A172 (cell line): ENCODE measurements at places on chromosomes 3 and 15.
A peak's percentile ranks its signal among the peaks of the same experiment; 100 is the strongest.

GRCh38 chr3:194458131-194458530 lies 28.7 kb downstream of the ATP13A3 start:
- no peak for DNase-seq

GRCh38 chr3:159693226-159693625 lies 295.4 kb upstream of the IL12A start:
- DNase-seq, result no peak

DNA sequence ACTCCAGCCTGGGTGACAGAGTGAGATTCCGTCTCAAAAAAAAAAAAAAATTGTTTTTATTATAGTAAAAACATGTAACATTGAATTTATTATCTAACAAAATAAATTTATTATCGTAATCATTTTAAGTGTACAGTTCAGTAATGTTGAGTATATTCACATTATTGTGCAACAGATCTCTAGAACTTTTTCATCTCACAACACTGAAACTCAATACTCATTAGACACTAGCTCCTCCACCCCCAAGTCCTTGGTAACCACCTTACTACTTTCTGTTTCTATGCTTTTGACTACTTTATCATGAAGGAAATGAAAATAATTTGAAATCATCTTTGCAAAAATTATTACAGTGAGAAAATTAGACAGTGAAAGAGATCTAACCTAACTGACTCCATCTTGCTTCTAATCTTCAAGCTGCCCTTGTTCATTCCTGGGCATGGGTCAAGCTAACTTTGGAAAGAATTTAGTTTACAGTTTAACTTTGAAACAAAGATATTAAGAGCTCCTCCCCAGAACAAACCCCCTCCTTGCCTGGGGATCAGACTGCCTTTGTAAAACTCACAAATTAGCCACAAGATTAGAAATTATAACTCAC lies 15.0 kb upstream of the FYCO1 start:
- DNase-seq, result no peak

DNA sequence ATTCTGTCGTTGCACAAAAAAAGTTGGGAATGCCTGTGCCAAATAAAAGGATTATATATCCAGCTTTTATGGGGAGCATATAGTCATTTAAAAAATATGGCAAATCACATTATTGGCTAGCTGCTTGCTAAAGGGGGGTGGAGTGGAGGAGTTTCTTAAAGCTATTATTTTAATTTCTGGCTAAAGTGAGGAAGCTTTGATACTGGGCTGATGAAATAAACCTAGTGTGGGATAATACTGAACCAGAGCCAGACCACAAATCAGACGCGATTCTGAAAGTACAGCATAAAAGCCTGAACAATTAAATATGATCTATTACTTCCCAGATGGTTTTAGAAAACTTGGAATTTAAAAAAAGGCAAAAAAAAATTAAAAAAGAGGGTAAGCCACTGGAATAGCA lies 14.4 kb downstream of the POLR2M start:
- DNase-seq, result no peak

- no peak for DNase-seq
Measured at GRCh38 chr15:73914145-73914544, 12.1 kb upstream of the LOXL1 start.

GRCh38 chr3:147377412-147378367 lies 28.7 kb downstream of the ZIC4 start:
- no peak for DNase-seq

DNA sequence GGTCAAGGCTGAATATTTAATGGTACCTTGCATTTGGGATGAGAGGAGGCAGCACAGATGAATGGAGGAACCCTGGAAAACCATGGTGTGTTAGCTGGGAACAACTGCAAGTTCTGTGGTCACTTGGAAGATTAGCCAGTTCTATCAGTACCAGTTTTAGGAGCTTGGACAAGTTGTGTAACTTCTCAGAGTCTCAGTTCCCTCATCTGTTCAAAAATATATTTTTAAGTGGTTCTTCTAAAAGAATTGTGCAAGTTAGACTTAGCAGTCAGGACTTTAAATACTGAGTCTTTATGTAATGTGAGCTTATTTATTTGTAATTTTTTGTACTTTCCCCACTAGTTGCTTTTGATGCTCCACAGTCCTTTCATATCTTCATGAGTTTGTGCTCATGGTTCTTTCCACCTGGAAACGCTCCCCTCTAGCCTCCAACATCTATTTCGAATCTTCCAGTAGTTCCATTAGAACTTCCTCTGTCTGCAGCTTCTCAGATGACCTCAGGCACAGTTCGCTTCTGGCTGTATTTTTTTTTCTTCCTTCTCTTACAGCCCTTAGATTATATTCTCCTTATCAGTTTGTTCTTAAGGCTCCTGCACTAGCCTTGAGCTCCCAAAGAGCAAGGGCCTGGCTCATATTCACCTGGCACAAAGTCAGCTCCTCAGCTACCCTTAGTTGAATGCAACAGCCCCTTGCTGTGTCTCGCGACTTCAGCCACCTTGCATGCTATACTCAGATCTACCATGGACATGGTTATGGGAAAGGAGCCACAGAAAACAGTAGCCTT lies 27.1 kb downstream of the ITPR1 start:
- DNase-seq, result no peak

GRCh38 chr15:58139989-58140522 lies 1.9 kb downstream of the AQP9 start:
- no peak for DNase-seq

GRCh38 chr15:79004336-79004735 lies 59.5 kb upstream of the CTSH start:
- DNase-seq, result peak; percentile 91

GRCh38 chr15:49852756-49853155 lies 231.9 kb downstream of the DTWD1 start:
- no peak for DNase-seq

- DNase-seq, result peak; percentile 52
Measured at GRCh38 chr3:61981060-61981459, 392.3 kb downstream of the FEZF2 start.

DNA sequence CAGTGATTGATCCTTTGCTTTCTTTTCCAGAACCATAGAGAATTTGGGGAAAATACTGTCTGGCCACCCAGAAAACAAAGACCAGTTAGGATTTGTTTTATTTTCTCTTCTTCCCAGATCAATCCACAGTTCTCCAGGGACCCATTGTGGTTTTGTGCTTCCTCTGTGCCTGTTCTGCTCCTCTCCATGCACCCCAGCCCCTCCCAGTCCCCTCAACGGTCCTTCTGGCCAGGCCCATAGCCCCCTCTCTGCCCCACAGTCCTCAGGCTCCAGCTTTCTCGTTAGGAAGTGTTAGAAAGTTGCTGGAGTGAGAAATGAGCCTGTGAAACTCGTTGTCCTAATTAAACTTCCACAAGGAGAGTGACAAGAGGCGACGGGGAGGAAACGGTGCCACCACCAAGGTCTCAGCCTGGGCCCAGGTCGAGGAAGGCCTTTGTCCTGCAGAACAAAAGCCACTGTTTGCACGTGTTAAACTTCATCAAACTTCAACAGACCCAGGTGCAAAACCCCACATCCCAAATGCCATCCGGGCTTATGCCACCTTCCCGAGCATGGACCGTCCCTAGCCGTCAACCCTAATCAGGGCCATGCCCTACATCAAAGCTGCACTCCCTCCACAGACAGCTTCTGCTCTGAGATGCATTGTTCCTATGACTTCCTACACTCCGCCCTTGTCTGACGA lies 18.7 kb upstream of the ALDH1A3 start:
- no peak for DNase-seq

GRCh38 chr3:53673722-53674350 lies 172.4 kb downstream of the CHDH start:
- DNase-seq, result no peak

- DNase-seq, result no peak
Measured at GRCh38 chr3:98699132-98699531, 64.0 kb upstream of the ST3GAL6 start.

DNA sequence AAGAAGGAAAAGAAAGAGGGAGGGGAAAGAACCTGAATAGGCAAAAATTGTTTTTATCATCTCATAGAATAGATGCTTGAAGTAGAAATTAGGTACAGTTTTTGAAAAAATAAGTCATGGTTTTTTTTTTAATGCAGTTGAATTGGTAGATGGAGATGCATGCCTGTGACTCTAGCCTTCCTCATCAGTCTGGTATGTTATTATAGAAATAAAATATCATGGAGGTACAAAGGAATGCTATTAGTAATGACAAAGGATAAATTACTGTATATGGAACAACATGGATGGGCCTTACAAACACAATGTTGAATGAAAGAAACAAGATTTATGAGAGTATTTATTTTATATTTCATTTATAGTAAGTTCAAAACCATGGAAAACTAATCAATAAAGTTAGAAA lies 162.4 kb upstream of the GALNT15 start:
- DNase-seq, result peak; percentile 18

GRCh38 chr15:79025802-79026201 lies 64.8 kb downstream of the RASGRF1 start:
- DNase-seq, result no peak

GRCh38 chr15:77589839-77590238 lies 42.9 kb downstream of the LINGO1 start:
- DNase-seq, result no peak

DNA sequence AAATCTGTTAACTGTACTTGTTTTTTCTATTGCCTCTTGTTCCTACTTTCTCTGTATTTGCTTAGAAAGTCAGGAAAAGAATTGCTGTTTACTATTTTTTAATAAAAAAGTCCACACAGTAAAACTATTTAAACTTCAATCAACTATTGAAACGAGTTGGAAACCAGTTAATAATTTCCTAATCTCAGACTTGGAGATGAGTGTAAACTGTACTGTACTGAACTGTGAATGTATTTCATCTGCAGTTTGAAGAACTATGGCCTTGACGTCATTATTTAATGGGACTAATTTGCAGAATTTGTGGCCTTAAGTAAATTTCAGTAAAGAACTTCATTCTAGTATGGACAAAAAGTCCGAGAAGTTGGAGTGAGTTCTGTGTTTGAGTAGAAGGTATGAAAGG lies 89.1 kb downstream of the LRRC28 start:
- DNase-seq, result no peak

DNA sequence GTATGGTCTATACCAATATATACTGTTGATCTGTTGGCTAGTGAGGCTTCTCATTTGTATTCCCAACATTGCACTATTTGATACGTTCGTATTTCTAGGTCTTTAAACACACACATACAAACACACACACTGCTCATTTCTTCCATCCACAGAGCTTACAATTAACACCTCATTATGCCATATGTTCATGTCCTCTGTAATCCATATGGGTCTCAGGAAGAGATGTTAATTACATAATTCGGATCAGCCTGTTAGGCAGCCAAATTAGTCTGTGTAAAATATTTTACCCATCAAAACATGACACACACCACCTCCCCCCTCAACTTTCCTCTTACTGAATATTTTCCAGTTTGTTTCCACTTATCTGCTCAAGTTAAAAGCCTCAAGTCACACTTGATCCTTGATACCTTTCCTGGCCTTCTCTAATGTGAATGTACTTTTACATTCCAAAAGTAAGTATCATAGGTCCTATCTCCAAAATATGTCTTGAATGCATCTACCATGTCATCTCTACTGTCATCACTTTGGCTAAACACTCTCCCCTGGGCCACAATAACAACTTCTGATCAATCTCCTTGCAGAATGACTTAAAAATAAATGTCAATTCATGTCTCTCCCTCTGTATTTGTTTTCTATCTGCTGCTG lies 28.2 kb downstream of the EOGT start:
- DNase-seq, result no peak

GRCh38 chr3:192371870-192372400 lies 355.4 kb downstream of the FGF12 start:
- DNase-seq, result no peak

DNA sequence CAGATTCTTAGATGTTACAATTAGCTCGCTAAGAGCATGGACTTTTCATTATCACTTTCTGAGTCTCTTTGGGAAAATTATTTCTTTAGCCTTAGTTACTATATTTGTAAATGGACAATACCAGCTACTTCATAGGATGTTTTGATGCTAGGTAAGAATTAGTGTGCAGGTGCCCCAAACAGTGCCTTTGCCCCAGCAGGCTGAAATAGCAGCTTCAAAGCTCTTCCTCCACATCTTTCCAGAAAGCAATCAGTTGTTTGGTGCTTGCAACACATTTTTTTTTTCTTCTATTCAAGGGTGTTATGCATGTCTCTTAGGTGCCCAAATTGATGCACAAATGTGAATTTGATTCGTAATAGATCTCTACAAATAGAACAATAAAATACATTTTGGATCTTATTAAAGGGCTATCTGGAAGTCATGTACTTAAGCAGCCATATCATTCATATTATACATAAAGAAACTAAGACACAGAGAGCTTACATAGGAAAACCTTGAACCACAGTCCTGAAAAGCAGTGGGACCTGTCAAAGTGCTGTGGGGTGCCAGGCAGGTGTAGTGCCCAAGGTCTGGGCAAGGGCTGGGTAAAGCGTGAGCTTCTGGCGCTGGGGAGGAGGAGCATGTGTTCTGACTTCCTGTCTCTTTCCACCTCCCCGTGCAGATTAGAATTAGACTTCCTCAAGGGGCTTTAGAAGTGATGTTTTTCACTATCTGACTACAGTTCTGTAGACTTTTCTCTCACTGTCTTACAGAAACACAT lies 62.9 kb downstream of the FNDC3B start:
- DNase-seq, result no peak

DNA sequence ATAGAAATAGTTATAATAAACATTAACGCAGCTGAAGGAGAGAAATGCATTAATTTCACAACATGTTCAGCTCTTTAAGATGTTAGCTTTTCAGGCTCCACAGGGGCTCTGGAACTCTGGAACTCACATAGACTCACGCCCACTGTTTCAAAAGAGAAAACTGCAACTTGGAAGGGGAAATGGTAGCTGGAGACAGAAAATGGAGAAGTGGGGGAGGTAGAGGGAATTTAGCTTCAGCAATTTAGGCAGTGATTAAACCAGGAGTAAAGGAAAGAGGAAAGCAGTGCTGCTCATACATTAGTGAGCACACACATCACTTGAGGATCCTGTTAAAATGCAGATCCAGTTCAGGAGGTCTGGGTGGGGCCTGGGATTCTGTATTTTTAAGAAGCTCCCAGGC lies 274.8 kb upstream of the TRIM42 start:
- no peak for DNase-seq

GRCh38 chr15:84953726-84954125 lies 27.9 kb upstream of the PDE8A start:
- no peak for DNase-seq

DNA sequence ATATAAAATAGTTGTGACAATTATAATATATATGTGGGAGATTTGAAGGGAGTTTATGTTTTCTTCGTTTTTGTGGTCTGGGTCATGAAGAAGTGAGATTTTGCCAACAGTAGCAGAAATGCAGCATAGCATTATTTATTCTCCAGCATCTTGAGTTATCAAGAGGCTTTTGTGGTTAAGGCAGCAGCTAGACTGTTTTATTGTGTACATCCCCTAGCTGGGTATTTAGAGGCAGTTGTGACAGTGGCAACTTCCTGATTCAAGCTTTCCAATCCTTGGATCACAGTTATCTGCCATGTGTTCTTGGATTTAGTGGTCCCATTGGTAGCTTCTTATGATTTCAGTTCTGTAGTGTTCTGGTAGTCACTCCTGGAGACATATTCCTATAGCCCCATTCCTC lies 29.0 kb downstream of the ARIH1 start:
- no peak for DNase-seq
